ENCODE measurements at places on chromosomes 7 and 10. TPM values are rescaled to one million over a fixed set of nuclear protein-coding genes. Genes with fewer than 3 reads are reported as not detected.

CYP3A7 gene
- 0.55 TPM for total RNA-seq

ANKRD61 gene
- 0.44 TPM for total RNA-seq

CAV2 gene
- total RNA-seq, result 112 TPM

MYH16 gene
- 0.33 TPM for total RNA-seq

SPDYE9 gene
- not detected for total RNA-seq

EGR2 gene
- total RNA-seq, result 1.6 TPM

CNPY4 gene
- total RNA-seq, result 36.7 TPM

LIPJ gene
- total RNA-seq, result not detected
